ENCODE measurements at places on chromosomes 7 and 10.

GRCh38 chr7:128024151-128024550 is 7.1 kb downstream of the LRRC4 start:
- no peak for DNase-seq

DNA sequence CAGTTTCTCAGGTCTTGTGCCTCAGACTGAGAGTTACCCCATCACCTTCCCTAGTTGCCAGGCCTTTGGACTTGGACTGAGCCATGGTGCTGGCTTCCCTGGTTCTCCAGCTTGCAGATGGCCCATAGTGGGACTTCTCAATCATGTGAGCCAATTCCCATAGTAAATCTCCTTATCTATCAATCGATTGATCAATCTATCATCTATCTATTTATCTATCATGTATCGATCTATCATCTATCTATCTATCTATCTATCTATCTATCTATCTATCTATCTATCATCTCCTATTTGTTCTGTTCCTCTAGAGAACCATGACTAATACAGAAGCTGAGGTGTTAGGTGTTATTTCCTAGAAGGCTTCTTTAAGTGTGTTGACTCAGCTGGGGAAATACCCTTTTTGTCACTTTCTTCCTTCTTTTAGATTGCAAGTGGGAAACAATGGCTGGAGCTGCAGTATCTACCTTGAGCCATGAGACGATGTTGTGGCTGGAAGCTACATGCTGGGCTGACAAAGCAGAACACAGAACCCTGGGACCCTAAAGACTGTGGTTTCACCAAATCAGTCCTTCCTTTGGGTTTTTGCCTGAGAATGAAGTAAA is 234.7 kb upstream of the GLI3 start:
- DNase-seq = no peak

- no peak for DNase-seq
These were observed 129.0 kb downstream of the MARCHF5 start for GRCh38 chr10:92419740-92420545.

GRCh38 chr10:71804077-71804476 is 30.8 kb upstream of the VSIR start:
- DNase-seq = no peak

DNA sequence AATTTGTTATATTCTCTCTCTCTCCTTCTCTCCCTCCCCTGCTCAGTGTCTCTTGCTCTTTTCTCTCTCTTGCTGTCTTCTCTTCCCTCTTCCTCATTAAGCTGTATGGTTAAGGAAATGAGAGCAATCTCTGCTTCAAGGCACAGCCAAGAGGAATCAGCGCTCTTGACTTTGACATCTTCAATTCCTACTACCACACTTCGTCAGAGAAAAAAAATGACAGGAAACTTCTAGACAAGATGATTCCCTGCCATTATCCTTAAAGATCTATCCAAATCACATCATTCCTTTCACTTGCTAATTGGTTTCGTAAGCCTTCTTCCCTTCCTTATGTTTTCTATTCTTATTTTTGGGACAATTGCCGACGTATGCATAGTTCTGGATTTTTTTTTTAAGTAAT is 425.0 kb downstream of the KCNMA1 start:
- no peak for DNase-seq

GRCh38 chr7:101927802-101928201 is 110.4 kb downstream of the CUX1 start:
- DNase-seq = no peak

GRCh38 chr10:122140941-122141623 is 130.0 kb upstream of the BTBD16 start:
- peak; percentile 56 for DNase-seq

DNA sequence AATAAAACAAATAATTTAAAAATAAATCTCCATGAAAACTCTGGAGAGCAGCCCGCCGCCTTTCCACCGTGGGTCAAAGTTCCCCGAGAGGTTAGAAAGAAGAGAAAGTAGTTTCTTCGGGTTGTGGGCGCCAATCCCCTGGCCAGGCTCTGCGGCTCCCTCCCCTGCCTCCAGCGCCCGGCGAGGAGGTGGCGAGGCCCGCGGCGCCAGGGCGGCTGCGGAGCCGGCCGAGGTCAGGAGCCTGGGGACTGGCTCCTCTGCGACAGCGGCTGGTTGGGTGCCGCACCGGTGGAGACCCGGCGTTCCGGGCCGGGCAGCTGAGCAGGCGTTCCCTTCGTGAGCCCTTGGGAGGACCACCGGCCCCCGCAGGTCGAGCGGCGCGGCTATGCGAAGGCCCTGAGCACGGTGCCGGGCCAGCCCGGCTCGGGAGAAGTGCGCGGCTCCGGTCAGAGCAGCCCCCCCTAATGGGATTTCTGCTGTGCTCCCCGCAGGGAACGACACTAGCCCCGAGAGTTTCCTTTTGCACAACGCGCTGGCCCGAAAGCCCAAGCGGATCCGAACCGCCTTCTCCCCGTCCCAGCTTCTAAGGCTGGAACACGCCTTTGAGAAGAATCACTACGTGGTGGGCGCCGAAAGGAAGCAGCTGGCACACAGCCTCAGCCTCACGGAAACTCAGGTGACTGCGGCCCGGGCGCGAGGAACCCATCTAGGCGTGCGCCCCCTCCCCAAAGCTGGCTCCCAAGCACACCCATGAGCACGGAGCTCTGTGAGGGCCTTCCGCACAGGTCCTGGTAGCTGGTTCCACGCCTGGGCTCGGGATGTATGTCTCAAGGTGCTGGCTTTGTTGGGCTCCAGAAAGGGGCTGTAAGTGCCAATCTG is 2.8 kb downstream of the EMX2 start:
- DNase-seq = no peak

- no peak for DNase-seq
These were observed 102.9 kb upstream of the MACROH2A2 start for GRCh38 chr10:69949770-69950169.

GRCh38 chr10:24439935-24440334 is 231.0 kb downstream of the KIAA1217 start:
- DNase-seq = no peak

All from GOT3 (cell line).